Calu3 (cell line): ENCODE measurements at places on chromosomes 1 and 21.
A peak's percentile ranks its signal among the peaks of the same experiment; 100 is the strongest.

GRCh38 chr1:177748080-177748801 lies 221.6 kb downstream of the SEC16B start:
- H3K27me3 ChIP-seq: peaks cover 43% of the 10 kb centered on the region
- H3K4me1 ChIP-seq: no peaks in the 10 kb centered on the region
- H3K36me3 ChIP-seq: no peaks in the 10 kb centered on the region
- DNase-seq: no peak
- H3K4me3 ChIP-seq: no peak overlapping the region

DNA sequence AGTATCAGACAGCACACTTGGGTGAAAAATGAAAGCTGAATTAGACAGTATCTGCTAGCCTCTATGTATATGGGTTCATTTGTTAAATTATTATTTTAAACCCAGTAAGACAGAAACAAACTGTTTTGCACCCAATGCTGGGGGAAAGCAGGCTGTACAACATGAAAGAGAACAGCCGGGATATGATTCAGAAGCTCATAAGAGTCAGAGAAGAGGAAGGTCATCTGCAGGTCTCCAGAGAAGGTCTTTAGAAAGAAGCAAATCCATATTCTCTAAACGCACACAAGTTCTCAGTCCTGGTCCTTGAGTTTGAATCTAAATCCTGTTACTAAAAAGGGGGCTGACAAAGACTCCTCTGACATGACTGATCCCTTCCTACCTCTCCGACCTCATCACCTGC lies 155.1 kb downstream of the SIPA1L2 start:
- no peak for DNase-seq
- H3K36me3 ChIP-seq: no peaks in the 10 kb centered on the region
- no peak overlapping the region for H3K27ac ChIP-seq
- H3K27me3 ChIP-seq: no peaks in the 10 kb centered on the region
- H3K4me3 ChIP-seq: no peak overlapping the region

DNA sequence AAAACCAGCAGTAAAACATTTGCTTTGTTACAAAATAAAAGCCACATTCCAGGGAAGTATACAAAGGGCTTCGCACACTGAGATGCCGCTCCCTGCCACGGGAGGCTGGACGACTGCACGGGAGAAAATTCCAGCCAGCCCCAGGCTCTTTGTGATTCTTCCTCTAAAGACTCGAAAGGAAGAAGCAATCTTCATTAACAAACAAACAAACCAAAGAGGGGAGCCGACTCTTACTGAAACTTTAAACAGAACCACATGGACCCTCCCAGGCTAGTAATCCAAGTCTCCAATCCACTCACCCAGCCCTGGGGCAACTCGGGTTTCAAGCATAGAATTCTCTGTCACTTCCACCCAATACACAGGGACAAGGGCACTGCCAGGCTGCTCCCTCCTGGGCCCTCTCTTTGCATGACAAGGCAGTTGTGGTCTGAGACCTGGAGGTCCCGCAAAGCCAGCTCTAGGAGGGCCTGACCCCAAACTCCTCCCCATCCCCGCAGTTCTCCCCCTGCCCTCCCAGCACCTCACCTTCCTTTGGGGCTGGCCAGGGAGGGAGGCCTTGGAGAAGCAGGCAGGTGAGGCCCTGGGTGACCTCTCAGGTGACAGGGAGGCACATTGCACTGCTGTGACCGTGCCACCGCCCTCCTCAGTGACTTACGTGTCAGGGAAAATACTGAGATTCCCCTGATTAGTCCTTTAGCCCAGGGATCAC lies 26.6 kb upstream of the COL18A1 start:
- no peak for DNase-seq
- no peaks in the 10 kb centered on the region for H3K27me3 ChIP-seq
- no peak overlapping the region for H3K27ac ChIP-seq
- no peak overlapping the region for H3K4me3 ChIP-seq

DNA sequence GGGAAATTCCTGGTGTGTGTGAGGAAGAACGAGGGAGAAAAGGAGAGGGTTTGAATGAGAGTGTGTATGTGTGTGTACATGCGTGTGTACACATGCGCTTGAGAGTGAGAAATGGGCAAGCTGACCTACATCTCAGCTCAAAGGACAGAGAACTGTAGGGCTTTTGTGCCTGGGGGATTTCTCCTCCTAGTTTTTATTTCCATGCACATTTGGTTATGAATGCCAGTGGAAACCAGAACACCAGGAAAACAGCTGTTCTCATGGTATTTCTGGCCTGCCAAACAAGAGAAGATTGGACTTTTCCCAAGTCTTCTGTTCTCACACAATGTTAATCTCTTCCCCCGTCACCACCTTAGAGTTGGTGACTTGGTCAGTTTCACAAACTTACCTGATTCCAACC lies 45.2 kb downstream of the SLC44A3 start:
- H3K27ac ChIP-seq: no peak overlapping the region
- H3K4me1 ChIP-seq: peaks cover 50% of the 10 kb centered on the region
- no peak for DNase-seq
- no peaks in the 10 kb centered on the region for H3K27me3 ChIP-seq
- H3K36me3 ChIP-seq: peaks cover 16% of the 10 kb centered on the region

GRCh38 chr1:85484264-85484663 lies 19.3 kb upstream of the DDAH1 start:
- no peak overlapping the region for H3K27ac ChIP-seq
- no peaks in the 10 kb centered on the region for H3K4me1 ChIP-seq
- H3K4me3 ChIP-seq: no peak overlapping the region
- no peaks in the 10 kb centered on the region for H3K36me3 ChIP-seq
- no peak for DNase-seq

DNA sequence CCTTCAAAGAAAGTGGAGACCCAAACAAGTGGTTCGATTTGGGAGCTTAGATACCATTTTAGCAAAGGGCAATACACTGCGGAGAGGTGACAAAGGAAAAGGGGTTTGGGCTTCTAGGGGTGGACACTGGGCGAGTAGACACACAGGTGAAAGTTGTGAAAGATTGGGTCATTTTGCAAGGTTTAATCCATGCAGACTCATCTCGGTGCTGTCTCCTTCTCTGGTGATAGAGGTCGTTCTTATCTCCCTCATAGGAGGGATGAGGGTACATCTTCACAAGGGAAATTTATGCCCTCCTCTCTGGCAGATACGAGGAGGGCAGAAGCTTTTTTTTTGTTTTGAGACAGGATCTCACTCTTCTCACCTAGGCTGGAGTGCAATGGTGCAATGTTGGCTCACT lies 6.4 kb upstream of the IGSF5 start:
- no peaks in the 10 kb centered on the region for H3K27me3 ChIP-seq
- no peak overlapping the region for H3K27ac ChIP-seq
- H3K4me3 ChIP-seq: no peak overlapping the region
- peaks cover 21% of the 10 kb centered on the region for H3K4me1 ChIP-seq

DNA sequence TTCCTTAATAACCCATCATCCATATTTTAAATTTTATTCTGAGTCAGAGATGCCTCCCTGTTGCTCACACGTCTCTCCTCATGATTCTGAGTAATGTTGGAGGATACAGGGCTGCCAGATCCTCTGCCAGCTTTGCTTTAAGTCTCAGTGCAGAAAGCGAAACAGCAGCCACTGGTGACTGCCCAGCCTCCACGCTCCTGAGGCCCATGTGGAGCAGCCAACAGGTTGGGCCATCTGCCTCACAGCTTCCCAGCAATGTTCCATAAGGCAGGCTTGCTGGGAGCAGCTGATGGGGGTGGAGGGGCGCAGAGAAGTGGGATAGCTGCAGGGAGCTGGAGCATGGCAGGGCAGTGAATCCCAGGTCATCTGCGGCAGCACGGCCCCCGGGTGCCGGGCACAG lies 104.2 kb downstream of the IGSF21 start:
- no peak for DNase-seq
- no peaks in the 10 kb centered on the region for H3K36me3 ChIP-seq
- H3K27me3 ChIP-seq: peaks cover 80% of the 10 kb centered on the region
- no peaks in the 10 kb centered on the region for H3K4me1 ChIP-seq

- H3K27ac ChIP-seq: no peak overlapping the region
- DNase-seq: no peak
- H3K27me3 ChIP-seq: no peaks in the 10 kb centered on the region
- no peak overlapping the region for H3K4me3 ChIP-seq
These were observed 30.6 kb downstream of the WLS start for GRCh38 chr1:68201546-68202238.

DNA sequence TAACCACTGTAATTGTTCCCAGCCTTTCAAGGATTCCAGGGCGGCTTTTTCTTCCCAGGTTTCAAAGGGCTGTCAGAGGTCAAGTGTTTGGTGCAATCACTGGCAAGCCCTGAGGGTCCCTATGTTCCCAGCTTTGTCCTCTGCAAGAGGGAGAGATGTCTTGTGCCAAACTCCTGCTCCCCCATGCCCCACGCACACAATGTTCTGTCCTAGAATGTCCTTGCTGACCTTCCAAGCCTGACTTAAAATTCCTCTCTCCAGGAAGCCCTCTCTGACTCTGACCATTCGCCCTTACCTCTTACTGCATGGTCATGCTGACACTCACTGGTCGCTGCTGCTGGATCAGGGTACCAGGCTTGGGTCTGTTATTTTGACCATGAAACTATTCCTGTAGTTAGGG lies 152.5 kb upstream of the KCND3 start:
- H3K27ac ChIP-seq: no peak overlapping the region
- H3K4me3 ChIP-seq: no peak overlapping the region
- no peaks in the 10 kb centered on the region for H3K4me1 ChIP-seq
- no peaks in the 10 kb centered on the region for H3K36me3 ChIP-seq
- no peak for DNase-seq
- H3K27me3 ChIP-seq: peaks cover 79% of the 10 kb centered on the region

DNA sequence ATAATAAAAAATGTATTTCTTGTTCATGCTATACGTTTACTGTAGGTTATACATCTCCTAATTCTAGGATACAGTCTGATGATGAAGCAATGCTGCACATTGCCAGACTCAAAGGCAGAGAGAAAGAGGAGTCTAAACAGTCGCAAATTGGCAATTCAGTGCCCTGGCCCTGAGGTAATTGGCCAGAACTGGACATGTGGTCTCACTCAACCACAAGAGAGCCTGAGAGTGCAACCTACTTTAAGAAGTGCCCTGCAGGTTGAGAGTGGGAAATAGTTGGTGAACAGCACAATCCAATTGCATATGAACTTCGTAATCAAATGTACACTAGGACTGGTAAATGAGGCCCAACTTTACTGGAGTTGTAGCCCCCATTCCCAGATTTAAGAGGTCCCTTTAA lies 5.0 kb upstream of the SLC35A3 start:
- H3K27me3 ChIP-seq: no peaks in the 10 kb centered on the region
- no peak for DNase-seq
- H3K36me3 ChIP-seq: peaks cover 6% of the 10 kb centered on the region
- H3K4me3 ChIP-seq: no peak overlapping the region

- no peak overlapping the region for H3K4me3 ChIP-seq
- no peaks in the 10 kb centered on the region for H3K36me3 ChIP-seq
- DNase-seq: no peak
- H3K27ac ChIP-seq: no peak overlapping the region
These were observed 13.8 kb upstream of the AVPR1B start for GRCh38 chr1:206131037-206131436.

DNA sequence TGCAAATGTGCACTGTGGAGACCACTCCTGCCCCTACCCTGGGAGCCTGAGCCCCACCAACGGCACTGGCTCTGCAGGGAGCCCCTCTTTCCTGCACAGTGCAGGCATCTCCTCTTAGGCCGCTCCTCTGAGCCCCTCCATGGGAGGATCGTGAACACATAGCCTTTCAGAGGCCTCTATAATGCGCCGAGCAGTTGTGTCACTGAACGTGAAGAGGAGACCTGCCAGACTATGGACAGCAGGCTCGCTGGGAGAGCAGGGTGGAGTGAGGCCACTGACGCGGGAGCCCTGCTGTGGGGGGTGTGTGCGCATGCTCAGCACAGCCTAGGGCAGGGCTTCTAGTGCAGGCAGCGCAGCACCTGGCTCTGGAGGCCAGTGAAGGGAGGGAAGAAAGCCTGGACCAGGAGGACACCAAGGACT lies 151.3 kb upstream of the COL6A1 start:
- no peak overlapping the region for H3K4me3 ChIP-seq
- no peak overlapping the region for H3K27ac ChIP-seq
- peaks cover 8% of the 10 kb centered on the region for H3K27me3 ChIP-seq

DNA sequence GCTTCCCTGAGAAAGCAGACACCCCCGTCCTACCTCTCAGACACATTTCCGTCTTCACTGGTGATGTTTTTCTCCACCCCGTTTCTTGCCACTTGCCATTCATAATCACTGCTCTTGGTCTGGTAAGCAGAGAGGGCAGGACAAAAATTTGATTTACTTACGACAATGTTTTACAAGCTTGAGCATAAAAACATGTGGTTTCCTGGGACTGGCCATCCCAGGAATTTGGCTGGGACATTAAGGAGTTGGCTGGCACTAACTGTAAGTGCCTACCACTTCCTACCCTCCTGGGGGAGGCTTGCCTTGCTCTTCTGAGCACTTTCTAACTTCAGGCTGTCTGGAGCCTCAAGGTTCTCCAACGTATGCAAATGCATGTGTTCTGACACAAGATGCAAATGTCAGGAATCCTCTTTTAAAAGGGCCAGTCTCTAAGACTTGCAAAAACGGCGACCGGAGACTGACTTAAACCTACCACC lies 24.2 kb downstream of the ZBTB18 start:
- peaks cover 17% of the 10 kb centered on the region for H3K27me3 ChIP-seq
- DNase-seq: no peak
- no peak overlapping the region for H3K27ac ChIP-seq

DNA sequence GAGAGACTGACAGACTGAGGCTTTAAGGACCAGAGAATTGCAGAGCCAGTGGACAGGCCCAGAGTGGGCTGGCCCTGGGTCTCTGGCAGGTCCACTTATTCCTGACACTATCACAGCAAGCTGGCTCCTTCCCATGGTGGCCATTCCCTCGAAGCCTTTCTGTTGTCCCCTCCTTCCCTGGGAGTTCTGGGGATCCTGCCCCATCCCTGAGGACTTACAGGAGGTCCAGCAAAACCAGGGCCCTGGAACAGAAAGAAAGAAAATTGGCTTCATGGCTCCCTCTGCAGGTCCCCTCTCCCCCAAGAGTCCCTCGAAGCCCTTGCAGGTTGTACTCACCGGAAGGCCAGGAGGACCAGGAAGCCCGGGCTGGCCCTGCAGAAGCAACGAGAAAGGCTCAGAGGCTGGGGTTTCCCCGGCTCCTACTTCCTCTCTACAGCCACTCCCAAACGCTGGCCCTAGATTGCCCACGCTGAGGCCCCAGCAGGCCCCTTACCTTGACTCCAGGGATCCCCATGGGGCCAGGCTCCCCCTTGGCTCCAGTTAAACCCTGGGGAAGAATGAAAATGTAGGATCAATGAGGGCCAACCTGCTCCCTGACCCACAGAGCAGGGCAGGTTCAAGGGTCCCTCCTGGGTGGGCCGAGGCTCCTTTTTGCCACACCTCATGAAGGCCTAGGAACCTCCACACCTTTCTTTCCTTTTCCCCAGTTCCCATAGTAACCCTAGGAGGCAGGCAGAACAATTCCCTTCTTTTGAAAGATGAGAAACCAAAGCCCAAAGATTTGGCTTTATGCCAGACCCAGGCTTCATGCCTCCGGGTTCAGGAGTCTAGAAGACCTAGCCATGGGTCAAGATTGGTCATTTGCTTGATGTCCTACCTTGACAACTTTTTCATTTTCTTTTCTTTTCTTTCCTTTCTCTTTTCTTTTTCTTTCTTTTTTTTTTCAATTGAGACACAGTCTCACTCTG lies 4.6 kb downstream of the COL9A2 start:
- peaks cover 25% of the 10 kb centered on the region for H3K27me3 ChIP-seq
- peaks cover 13% of the 10 kb centered on the region for H3K4me1 ChIP-seq
- H3K36me3 ChIP-seq: peaks cover 28% of the 10 kb centered on the region
- no peak overlapping the region for H3K27ac ChIP-seq
- DNase-seq: peak; percentile 69
- H3K4me3 ChIP-seq: no peak overlapping the region

GRCh38 chr1:90730243-90731022 lies 13.3 kb upstream of the BARHL2 start:
- peaks cover 8% of the 10 kb centered on the region for H3K4me1 ChIP-seq
- DNase-seq: no peak
- peaks cover 74% of the 10 kb centered on the region for H3K27me3 ChIP-seq
- peaks cover 8% of the 10 kb centered on the region for H3K36me3 ChIP-seq
- H3K4me3 ChIP-seq: peak overlapping the region; percentile 96
